ENCODE measurements at places on chromosomes 5 and 9.

GRCh38 chr5:36323926-36324781 lies 22.5 kb upstream of the RANBP3L start:
- DNase-seq: no peak

GRCh38 chr9:123039617-123040219 lies 6.3 kb downstream of the GPR21 start:
- DNase-seq: peak; percentile 22

GRCh38 chr5:123001808-123002207 lies 34.7 kb downstream of the PPIC start:
- DNase-seq: no peak

DNA sequence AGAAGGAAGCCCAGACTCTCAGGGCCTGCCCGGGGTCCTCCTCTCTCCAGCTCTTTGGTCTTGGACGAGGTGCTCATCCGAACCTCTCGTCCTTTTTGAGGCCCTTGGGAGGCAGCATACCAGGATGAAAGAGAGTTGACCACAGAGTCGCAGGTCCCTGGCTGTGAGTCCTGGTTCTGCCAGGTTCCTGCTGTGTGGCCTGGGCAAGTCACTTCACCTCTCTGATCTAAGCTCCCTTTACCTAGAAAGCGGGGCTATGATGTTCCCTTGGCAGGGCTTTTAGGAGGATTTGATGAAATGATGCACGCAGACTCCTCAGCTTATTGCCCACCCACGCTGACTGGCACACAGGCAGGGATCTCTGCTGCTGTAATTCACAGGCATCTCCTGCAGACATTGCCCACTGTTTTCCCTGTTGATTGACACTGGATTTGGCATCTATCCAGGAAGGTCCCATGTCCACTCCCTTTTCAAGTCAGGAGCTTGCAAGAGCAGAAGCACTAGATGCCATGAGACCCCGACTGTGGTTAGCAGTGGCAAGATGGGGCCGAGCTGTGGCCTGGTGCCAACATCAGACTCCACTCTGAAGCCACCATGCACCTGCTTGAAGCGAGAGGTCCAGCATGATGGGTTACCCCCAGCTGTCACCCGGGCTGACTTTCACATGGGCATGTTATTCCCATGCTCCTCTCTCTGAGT lies 71.5 kb downstream of the MACROH2A1 start:
- no peak for DNase-seq

DNA sequence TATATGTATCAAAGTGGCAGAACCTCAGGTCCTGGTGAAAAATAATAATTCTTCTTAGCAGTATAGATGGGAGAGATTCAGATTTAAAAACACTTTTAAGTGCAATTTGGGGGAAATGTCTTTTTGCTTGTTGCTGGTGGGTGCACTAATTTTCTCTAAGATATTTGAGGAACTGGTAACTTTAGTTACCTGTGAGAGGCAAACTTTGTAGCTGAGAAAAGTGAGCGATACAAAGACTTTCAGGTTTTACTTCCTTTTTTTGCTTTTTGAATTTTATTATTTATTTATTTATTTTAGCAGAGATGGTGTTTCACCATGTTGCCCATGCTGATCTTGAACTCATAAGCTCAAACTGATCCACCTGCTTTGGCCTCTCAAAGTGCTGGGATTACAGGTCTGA lies 303.1 kb upstream of the PTGER4 start:
- DNase-seq: no peak

DNA sequence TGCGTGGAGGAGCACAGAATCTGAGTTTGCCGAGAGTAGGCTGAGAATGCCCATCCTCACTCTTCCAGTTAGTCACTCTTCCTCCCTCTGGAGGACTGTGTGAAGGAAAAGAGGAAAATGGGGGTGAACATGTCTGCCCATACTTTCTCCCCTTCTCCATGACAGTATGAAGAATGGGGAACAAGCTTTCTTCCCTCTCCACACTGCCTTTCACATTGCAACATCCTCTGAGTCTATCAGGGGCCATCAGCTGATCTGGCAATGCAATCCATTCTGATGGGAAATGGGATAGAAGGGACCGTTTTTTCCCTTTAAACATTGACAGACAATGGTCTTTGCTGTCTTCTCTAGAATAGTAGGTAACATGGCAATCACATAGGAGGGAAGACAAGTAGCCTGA lies 56.8 kb downstream of the UGCG start:
- no peak for DNase-seq

DNA sequence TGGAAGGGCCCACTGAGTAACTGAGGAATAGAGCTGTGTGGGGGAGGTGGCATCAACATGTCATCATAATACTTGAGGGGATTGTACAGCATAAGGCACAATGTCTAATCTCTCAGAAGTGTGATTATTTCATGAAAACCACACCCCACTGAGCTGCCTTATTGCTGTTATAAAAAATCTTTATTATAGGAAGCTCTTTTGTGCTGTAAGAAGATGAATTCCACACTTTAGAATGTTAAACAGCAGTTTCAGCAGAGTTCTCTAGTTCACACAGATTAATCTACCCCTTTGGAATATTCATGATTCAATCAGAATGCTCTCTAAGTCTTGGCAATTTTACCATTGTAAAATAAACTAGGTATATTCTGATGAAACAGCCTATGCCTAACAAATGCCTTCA lies 1389.6 kb downstream of the PTPRD start:
- no peak for DNase-seq

GRCh38 chr5:141814064-141814964 lies 63.9 kb downstream of the PCDH1 start:
- peak; percentile 53 for DNase-seq

GRCh38 chr5:78972654-78973428 lies 12.3 kb downstream of the ARSB start:
- DNase-seq: peak; percentile 90

GRCh38 chr5:147384346-147385193 lies 125.3 kb downstream of the DPYSL3 start:
- DNase-seq: no peak

- peak; percentile 27 for DNase-seq
Observed at GRCh38 chr9:95103871-95104580, 213.5 kb downstream of the FANCC start.

GRCh38 chr5:136098176-136098575 lies 34.5 kb upstream of the SMAD5 start:
- no peak for DNase-seq

DNA sequence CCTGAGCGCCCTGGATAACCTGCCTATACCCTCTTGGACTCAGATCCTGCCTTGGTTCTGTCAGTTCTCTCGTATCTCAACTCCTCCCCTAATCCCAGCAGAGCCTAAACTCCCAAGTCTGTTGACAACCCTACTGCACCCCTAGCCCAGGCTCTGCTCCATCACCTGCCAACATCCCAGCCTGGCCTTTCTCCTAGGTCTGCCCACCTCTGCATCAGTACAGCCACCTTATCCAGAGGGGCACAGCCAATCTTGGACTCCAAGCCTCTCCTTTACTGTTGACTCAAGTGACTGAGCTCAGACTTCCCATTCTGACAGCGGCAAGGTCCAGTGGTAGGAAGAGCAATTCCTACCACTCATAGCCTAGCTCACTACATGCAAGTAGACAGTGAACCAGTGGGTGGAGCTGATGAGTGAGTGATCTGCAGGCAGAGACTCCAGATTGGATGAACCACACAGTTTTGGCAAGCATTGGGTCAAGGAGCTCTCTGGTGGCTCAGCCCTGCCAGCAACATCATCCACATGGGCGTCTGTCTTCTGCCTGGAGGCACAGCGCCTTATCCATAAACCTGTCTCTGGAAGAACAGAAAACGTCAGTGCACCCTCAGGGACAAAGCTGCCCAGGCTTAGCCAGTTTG lies 26.5 kb downstream of the TRMO start:
- peak; percentile 8 for DNase-seq

GRCh38 chr5:152593388-152593787 lies 188.3 kb upstream of the NMUR2 start:
- no peak for DNase-seq

DNA sequence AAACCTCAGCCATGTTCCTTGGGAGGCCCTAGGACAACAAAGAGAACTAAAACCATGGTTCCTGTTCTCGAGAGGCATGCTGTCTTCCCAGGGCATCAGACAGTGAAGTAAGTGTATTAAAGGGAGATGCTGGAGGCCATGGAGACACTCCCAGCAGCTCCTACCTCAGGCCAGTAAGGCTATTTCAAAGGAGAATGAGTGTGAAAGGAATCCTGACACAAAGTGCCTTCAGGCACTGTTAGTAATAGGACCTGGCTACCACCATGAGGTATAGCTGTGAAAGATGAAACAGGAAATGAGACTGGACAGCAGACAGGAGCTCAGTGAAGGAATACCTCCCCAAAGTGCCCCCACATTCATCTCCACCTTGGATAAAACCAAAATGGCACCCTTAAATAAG lies 71.0 kb downstream of the FANCC start:
- no peak for DNase-seq

GRCh38 chr9:135925496-135926133 lies 18.3 kb upstream of the CAMSAP1 start:
- DNase-seq: no peak

GRCh38 chr5:9625731-9626130 lies 4.4 kb downstream of the TAS2R1 start:
- no peak for DNase-seq

GRCh38 chr9:33868440-33868973 lies 51.5 kb downstream of the UBE2R2 start:
- DNase-seq: peak; percentile 71

DNA sequence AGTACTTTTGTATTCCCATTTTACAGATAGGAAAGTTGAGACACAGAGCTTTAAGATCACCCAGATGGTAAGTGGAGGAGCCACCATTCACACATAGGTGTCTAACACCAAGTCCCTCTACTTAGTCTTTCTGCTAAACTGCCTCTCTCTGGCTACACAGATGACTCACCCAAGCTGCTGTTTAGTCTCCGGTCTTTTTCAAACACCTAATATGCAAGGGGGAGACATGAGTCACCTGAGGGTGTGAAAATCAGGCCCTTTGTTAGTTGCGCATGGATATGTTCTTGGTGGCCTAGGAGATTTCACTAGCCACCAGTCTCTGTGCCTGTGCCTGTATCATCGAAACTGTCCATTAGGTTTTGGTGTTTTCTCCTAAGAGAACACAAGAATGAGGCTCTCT lies 117.8 kb downstream of the MAST4 start:
- peak; percentile 43 for DNase-seq

DNA sequence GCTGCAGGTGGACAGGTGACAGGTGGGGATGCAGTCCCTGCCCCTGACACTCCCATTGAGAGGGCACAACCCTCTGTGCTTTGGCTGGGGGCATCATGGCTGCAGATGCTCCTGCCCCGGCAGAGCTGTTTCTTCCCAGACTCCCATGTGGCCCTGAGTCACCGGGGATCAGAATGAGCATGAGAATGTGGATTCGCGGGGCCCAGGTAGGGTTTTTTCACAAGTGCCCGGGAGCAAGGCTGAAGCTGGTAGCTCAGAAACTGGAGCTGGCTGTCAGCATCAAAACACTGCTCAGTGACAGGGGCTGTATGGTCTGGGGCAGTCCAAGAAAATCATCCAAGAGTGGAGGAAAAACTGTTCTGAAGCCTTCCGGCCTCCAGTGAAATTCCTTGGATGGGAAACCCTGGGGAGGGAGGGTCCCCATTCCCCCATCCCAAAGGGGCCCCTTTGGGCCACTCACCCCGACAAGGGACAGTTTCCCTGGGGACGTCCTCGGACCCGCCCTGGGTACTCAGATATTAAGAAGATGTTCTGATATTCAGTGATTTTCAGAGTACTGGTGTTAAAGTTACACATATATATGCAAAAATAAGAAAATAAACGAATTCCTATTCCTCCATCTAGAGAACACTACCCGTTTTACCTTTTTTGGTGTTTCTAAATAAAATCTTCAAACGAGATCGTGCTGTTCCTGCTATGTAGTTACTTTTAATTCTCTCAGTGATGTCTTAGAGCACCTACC lies 120.1 kb upstream of the LPCAT1 start:
- DNase-seq: no peak

DNA sequence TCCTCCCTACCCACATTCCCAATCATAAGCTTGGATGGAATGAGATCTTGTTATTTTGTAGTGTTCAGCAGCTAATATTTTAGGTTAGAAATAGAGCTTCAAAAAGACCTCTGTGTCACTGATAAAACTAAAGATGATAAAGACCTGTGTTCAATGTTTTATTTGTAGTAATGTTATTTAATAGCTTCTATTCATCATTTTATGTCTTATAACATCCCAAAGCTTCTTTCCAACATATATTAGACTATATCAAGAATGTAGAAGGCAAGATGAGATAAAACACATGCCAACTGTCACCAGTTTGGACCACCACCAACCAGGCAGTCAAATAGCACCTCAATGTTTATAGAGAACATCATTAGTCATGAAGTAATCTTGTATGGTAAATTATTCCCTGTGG lies 409.5 kb upstream of the ITGA1 start:
- no peak for DNase-seq

GRCh38 chr5:96691503-96692303 lies 29.5 kb downstream of the CAST start:
- peak; percentile 45 for DNase-seq
